ENCODE measurements at places on chromosomes 2 and 18. TPM values are rescaled to one million over a fixed set of nuclear protein-coding genes. Genes with fewer than 3 reads are reported as not detected.

Gene CD28
- total RNA-seq = 174 TPM

Gene ABCB11
- not detected for total RNA-seq

- DNase-seq = no peak
Observed at GRCh38 chr18:12779043-12779442, 76.2 kb downstream of the PSMG2 start.

DNA sequence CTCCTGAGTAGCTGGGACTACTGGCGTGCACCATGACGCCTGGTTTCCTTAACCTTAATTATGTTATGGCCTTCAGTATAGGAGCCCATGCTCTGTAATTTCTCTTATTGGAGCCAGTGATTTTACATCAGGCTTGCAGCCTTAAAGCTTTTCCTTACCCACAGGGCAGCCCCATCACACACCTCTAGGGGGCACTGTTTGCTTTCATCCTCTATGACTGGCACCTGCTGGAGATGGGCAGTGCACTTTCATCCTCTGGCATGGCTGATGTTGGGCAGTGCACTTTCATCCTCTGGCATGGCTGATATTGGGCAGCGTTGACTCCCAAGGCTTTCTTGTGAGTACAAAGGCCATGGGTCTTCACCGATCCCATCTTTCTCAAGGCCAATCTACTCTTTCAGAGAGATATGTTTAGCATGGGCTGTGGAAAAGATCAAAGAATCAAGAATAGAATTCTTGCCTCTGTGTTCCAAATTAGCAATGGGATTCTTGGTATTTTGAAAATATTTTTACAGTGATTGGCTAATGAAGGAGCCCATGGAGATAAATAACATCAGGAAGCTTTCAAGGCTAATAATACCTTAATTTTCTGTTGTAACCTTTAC is 80.7 kb upstream of the MEX3C start:
- no peak for DNase-seq

GRCh38 chr2:237628247-237629187 is 1.1 kb downstream of the LRRFIP1 start:
- DNase-seq = no peak

Data from T-helper 17 cell (primary cell).